GM12892 (cell line): ENCODE measurements at places on chromosomes 1 and 21.

DNA sequence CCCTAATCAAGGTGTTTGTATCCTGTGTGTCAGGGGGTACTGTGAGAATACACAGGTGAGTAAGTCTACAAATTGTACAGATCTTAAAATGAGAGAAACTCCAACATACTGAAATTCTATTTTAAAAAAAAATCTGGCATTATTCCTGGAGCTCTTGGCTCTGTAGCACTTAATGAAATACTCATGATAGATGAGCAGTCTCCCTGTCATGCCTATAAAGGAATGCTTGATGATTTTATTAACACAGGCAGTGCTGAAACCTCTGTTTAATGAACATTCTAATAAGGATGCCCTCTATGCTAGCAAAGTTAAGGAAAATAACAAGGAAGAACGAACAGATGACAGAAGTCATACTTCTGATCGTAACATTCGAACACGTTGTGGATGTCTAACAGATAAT lies 233.9 kb upstream of the NEGR1 start:
- no peak for DNase-seq

DNA sequence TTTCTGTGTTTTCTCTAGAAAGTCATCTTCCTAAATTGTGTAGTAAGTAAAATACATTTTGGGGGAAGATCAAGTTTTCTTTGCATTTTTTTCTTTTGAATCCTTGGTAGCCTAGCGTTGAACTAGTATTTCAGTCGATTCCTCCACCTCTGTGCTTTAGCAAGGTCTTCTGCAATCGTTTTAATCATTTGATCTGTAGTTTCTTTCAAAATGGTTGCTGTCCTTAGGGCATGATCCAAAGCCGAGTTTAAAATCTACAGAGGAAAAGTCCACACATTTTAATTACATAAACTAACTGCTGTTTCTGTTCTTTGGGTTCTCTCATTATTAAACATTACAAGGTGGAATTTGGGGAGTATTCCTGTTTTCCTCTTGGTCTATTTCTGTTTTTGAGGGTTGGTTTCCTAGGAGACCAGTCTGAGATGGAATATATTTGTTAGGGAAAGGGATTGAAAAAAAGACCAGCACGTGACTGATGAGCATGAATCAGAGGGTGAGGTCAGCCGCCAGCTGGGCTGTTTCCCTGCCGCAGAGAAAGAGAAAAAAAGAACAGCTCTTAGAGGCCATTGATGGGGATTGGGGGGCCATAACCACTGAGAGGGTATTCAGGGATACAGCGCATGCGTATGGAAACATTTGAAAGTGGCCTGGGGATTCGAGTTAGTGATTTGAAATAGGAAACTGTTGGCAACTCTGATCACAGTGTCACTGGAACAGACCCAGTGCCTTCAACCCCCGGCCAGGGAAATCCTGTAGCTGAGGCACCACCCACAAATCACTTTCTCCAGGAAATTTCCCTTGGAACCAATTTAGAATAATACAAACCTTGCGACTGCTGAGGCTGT lies 40.6 kb downstream of the AKNAD1 start:
- DNase-seq: no peak

DNA sequence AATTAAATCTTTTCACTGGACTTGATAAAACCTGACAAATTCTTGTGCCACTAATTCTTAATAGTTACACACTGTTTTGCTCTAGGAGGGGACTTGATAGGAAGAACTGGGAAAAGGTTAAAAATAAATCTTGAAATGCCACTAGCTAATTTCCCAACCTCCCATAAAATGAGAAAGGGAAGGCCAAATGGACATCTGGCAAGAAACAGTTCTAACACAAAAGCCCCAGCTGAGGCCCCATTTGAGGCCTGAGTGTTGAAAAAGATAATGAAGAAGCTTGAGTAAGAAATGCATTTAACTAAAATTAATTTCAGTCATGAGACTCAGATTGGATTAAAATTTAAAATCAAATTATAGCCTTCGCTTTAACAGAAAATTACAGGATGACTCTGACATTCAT lies 11.2 kb upstream of the RAP1GAP start:
- no peak for DNase-seq

- DNase-seq: no peak
These were observed 430 bp downstream of the WASF2 start for GRCh38 chr1:27489501-27489972.

GRCh38 chr1:42047508-42047880 lies 105.7 kb upstream of the GUCA2B start:
- no peak for DNase-seq

- no peak for DNase-seq
These were observed 3.3 kb downstream of the LRRC38 start for GRCh38 chr1:13510499-13510898.

DNA sequence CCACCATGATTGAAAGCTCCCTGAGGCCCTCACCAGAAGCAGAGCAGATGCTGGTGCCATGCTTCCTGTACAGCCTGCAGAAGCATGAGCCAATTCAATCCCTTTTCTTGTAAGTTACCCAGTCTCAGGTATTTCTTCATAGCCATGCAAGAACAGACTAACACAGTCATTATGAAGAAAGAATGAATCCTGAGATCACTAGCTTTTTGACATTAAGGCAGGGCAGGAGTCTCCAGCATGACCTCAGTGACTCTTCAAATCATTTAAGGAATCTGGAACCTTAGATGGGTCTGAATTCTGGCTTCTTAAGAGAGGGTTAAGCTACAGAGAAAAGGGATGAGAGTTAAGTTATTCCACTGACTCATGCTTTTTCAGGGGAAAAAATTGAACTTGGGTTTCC lies 79.0 kb downstream of the PTPN14 start:
- no peak for DNase-seq

DNA sequence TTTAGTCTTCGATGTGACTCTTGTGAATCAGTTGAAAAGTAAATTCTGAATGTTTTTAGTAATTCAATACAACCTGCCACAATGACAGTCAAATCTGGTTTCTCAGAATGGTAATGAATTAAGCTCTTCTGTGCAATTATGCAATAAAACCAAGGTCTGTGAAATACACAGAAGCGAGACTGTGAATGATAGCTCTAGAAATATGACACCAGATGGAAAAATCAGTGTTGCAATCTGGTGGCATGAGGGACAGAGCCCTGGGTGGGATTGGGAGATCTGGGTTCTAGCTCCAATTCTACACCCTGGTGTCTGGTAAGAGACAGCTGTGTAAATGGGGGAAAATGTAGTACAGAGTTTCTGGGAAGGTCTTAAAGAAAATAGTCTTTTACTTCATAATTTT lies 586.4 kb upstream of the ZRANB2 start:
- no peak for DNase-seq

- no peak for DNase-seq
These were observed 97.6 kb downstream of the NAV1 start for GRCh38 chr1:201636510-201636971.

DNA sequence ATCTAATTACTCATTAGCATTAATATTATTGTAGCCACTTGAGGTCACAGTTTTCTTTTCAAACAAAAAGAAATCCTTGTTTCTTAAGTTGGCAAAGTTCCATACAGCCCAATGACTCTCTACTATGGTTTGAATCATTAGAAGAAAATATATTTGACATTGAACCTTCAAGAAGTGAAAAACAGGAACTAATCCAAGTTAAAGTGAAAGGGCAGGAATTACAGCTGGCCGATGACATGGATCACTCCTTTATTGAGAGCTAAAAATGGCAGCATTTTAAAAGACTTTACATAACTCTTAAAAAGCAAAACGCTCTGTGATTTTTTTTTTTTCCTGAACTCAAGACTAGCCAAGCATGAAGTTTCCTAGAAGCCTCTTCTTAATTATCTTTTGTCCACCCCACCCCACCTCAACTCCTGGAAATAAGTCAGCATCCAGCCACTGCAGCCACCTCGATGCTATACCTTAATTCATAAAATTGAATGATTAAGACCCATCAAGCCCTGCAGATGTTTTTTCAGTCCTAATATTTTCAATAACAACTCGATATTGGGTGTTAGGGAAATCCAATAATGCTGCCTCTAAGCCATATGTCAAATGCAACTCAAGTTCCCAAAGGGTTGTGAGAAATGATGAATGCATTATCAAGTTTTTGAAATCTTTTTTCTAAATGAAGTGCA lies 323.1 kb downstream of the HHIPL2 start:
- no peak for DNase-seq

- DNase-seq: no peak
These were observed 66.1 kb upstream of the ACTL8 start for GRCh38 chr1:17689011-17689410.

DNA sequence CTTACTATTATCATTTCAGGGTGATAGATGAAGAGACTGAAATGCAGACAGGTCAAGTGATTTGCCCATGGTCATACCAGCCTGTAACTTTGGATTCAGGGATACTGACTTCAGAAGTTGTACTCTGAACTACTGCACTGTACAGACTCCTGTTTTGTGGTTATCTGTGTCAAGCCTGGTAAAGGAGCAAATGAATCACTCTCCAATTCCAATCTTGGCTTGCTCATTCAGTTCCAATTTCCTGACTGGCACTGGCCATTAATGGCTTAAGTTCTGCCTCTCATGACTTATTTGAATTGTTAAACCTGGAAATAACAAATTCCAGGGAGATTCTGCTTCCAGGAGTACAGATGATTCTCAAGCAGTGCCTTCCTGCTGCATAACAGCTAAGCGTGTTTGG lies 45.4 kb upstream of the PLD5 start:
- no peak for DNase-seq

DNA sequence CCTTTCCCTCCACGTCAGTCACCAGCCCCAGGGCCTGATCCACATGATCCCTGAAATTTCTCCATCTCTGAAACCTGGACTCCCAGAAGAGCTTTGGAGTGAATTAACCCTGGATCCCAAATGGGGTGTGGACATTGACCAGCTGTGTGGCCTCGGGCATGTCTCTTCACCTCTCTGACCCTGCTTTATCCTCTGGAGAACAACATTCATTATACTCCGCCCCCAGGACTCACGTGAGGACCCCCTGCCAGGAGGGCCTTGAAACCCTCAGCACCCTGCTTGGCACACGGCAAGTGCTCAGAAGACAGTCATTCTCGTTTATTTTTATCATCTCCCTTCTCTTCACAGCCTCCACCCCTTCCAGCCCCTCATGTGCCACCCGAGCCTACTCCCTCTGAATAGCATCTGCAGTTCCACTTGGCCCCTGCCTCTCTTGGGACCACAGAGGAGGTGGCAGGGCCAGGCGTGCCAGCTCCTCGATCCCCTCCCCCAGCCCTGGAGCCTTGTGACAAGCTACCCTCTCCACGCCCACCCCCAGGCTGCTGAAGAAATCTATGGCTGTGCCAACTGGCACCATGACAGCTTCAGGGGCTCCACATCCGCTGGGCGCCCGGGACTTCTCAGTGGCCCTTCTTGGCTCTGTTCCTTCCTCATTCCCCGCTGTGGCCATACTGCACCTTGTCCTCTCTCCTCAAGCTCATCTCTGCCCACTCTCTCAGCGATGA lies 18.0 kb downstream of the ADGRB2 start:
- no peak for DNase-seq

DNA sequence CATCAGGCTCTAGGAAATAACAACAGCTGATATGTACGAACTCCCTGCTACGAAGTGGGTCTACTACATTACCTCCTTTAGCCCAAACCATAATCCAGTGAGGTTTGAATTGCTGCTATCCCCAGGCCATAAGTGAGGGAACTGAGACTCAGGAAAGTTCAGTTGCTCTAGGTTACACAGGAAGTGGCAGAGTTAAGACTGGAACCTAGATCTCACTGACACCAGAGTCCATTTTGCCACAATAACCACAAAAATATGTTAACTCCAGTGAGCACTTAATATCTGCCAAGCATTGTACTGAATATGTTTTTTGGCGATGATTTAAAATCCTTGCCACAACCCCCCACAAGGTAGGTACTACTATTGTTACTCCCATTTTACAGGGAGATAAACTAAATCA lies 8.9 kb upstream of the TADA1 start:
- no peak for DNase-seq

- no peak for DNase-seq
These were observed 5.8 kb downstream of the ATP1A2 start for GRCh38 chr1:160121388-160121787.

- no peak for DNase-seq
These were observed 123.8 kb upstream of the IVNS1ABP start for GRCh38 chr1:185440877-185441276.

GRCh38 chr21:31482460-31482859 lies 138.4 kb upstream of the TIAM1 start:
- no peak for DNase-seq
